IMR-90 (cell line): ENCODE measurements at places on chromosomes 16 and 17. TPM values are rescaled to one million over a fixed set of nuclear protein-coding genes. Genes with fewer than 3 reads are reported as not detected.
A peak's percentile ranks its signal among the peaks of the same experiment; 100 is the strongest.

DNA sequence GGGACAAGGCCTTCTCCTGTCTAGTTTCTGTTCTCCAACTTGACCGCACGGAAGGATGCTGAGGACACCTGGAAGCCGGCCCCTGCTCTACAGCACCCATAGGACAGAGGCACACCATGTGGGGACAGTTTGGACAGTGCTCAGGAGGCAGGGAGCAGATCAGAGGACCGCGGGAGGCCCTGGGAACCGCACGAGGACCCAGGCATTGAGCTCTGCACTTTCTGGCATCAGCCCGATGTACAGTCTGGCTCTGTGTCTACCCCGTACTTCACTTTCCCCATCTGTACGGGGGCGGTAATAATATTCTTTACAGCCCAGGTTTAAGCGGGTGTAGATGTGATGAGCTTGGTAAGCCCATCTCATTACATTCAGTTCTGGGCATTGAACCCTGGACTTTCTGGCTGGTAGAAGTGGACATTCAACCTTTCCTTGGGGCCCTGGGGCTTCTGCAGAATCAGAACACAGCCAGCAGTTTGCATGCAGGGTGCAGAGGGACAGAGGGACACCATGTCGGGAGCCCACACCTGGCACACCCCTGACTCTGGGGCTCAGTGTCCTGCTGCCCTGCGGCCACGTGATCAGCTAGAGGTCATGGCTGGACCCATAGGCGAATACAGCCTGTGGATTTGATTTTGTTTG is 258.7 kb downstream of the SEC14L1 start:
- H3K36me3 ChIP-seq, result peaks cover 43% of the 10 kb centered on the region
- no peak for DNase-seq
- H3K27ac ChIP-seq, result no peak overlapping the region
- H3K4me3 ChIP-seq, result no peak overlapping the region
- H3K4me1 ChIP-seq, result peaks cover 31% of the 10 kb centered on the region

DNA sequence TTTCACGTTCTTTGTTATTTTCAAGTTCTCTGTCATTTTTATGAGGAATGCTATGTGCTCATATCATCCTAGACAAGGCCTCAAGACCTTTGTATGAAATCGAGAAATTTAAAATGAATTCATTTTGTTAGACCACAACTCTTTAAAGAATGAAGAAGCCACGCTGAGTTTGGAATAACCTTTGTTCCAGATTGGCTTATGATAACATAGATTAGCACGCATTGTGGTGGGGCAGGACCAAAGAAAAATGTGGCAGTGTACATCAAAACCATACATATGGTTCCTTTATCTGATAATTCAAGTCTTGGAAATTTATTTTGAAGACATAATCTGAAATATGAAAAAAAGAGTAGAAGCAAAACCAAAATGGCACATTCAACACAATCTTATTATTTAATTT is 2.2 kb downstream of the HSD17B2 start:
- H3K27ac ChIP-seq, result peak overlapping the region; percentile 97; the same call in 1 of the 2 replicates
- no peak for DNase-seq
- H3K4me1 ChIP-seq, result peaks cover 13% of the 10 kb centered on the region
- H3K27me3 ChIP-seq, result no peaks in the 10 kb centered on the region
- no peaks in the 10 kb centered on the region for H3K36me3 ChIP-seq
- no peak overlapping the region for H3K4me3 ChIP-seq

DNA sequence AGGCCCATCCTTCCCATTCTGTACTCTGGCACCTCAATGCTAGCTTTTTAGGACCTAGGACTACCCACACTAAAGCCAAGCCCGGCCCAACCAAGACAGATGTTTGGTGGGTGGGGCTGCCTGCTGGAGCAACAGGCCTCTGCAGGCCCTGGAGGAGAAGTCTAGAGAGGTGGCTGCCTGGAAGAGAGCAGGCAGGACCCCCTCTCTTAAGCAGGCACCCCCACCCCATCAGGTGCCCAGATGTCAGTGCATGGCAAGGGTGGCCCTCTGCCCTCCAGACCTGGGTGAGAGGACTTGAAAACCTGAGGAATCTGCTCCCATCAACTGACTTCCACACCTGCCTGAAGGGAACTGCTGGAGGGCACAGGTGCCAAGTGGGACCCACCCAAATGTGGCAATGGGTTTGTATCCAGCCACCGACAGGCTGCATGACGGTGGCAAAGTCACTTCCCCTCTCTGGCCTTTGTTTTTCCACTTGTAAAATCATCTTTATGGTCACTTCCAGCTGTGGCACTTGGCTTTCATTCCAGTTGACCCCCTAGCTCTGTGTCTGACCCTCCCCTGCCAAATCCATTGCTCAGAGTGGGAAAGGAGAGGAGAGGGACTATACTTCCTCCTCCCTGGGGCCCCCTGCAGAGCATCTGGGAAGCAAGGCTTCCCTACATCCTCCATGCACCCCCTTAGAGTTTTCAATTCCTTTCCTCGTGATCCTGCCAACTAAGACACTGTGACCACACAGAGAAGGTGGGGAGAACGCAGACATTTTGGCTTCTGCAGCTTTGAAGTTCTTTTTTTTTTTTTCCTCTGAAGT is 1.7 kb upstream of the STAT5A start:
- peaks cover 14% of the 10 kb centered on the region for H3K4me1 ChIP-seq
- no peaks in the 10 kb centered on the region; the same call in 1 of the 2 replicates for H3K27me3 ChIP-seq
- H3K27ac ChIP-seq, result no peak overlapping the region
- no peak overlapping the region for H3K4me3 ChIP-seq

GRCh38 chr17:39264119-39264518 is 38.4 kb upstream of the STAC2 start:
- no peak for DNase-seq
- H3K36me3 ChIP-seq, result peaks cover 44% of the 10 kb centered on the region
- no peak overlapping the region for H3K4me3 ChIP-seq
- no peaks in the 10 kb centered on the region for H3K4me1 ChIP-seq

GRCh38 chr17:56898874-56899273 is 15.0 kb downstream of the TRIM25 start:
- DNase-seq, result no peak
- H3K4me3 ChIP-seq, result no peak overlapping the region
- peaks cover 5% of the 10 kb centered on the region; the same call in 1 of the 2 replicates for H3K4me1 ChIP-seq
- H3K27me3 ChIP-seq, result no peaks in the 10 kb centered on the region

DNA sequence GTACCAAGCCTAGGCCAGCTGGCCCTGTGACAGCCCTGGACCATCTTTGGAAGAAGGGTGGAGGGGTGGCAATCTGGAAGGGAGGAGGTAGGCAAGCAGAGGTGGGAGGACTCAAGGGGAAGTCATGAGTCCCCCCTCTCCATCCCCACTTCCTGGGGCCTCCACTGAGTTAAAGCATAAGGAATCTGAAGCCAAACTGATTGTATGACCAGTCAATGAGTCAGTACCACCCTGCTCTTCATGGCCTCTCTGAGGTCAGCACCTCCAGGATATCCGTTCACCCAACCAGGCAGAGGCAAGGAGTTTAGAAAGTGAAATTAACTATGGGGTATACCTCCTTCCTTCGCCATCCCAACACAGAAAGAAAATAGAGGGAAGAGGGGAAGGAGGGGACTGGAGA is 272.7 kb downstream of the SOX9 start:
- H3K27ac ChIP-seq, result peak overlapping the region; percentile 81
- H3K27me3 ChIP-seq, result no peaks in the 10 kb centered on the region
- peaks cover 44% of the 10 kb centered on the region for H3K4me1 ChIP-seq
- no peaks in the 10 kb centered on the region for H3K36me3 ChIP-seq
- H3K4me3 ChIP-seq, result no peak overlapping the region
- peak; percentile 95 for DNase-seq

- no peak overlapping the region for H3K4me3 ChIP-seq
- H3K27me3 ChIP-seq, result no peaks in the 10 kb centered on the region
- DNase-seq, result peak; percentile 76
These were observed 2.6 kb downstream of the ENO3 start for GRCh38 chr17:4953451-4953961.

DNA sequence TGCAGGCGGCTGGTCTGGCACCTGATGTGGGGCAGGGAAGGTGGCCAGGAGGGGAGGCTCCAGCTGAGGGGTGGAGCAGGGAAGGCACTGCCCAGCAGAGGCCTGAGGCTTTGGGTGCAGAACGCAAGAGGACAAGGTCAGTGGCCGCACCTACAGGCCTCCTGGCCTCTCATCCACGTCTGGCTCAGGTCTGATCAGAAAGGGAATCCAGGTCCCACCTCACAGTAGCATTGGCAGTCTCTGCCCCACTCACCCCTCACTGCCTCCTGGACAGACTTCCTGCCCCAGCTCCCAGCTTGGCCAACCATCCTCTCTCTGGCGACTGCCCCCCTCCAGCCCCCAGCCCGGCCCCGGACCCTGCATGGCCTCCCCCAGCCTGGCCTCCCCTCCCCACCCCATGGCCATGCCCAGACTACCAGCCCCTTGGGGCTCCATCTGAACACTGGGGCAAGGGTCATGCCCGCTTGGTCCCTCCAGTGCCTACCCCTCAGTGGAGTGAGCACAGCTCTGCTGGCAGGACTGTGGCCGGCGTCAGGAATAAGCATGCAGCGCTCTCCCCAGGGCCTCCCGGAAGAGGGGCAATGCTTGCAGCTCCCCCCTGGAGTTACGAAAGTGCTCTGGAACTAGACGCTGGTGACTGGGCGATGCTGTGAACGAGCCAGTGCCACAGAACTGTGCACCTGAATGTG is 4.6 kb downstream of the UTS2R start:
- no peaks in the 10 kb centered on the region for H3K36me3 ChIP-seq
- peaks cover under 1% of the 10 kb centered on the region; the same call in 1 of the 2 replicates for H3K4me1 ChIP-seq
- DNase-seq, result no peak
- H3K27me3 ChIP-seq, result peaks cover 65% of the 10 kb centered on the region
- no peak overlapping the region for H3K27ac ChIP-seq
- no peak overlapping the region for H3K4me3 ChIP-seq

- no peaks in the 10 kb centered on the region for H3K27me3 ChIP-seq
- DNase-seq, result peak; percentile 5
- H3K4me3 ChIP-seq, result no peak overlapping the region
- no peaks in the 10 kb centered on the region for H3K4me1 ChIP-seq
These were observed 32.2 kb downstream of the ARHGAP44 start for GRCh38 chr17:12821376-12821940.

DNA sequence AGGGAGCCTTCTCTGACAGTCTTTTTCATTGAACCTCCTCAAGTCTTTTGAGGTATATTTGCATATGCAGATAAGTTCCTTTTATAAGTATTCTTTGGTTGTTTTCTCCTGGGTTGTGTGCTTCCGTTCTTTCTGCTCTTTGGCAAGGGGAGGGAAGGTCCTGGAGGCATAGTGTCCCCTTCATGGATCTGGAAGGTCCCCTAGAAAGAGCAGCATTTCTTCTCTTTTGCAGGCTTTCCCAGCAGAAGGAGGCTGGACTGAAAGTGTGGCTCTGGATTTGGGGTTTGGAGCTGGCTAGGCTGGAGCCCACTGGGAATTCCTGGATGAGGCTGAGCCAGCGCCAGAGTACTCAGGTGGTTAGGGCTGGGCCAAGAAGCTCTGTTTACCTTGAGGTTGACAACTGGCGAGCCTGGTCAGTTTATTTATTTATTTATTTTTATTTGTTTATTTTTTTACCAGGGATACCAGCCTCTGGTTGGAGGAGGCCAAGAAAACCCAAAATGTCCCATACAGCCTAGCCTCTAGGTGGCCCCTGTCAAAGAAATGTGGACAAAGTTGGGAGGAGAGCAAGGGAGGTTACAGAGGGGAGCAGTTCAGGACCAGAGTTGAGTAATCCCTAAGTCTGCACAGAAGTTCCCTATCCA is 5.4 kb upstream of the TOP2A start:
- H3K36me3 ChIP-seq, result no peaks in the 10 kb centered on the region
- no peaks in the 10 kb centered on the region for H3K4me1 ChIP-seq
- peaks cover 4% of the 10 kb centered on the region; the same call in 1 of the 2 replicates for H3K27me3 ChIP-seq
- no peak for DNase-seq
- H3K27ac ChIP-seq, result no peak overlapping the region

DNA sequence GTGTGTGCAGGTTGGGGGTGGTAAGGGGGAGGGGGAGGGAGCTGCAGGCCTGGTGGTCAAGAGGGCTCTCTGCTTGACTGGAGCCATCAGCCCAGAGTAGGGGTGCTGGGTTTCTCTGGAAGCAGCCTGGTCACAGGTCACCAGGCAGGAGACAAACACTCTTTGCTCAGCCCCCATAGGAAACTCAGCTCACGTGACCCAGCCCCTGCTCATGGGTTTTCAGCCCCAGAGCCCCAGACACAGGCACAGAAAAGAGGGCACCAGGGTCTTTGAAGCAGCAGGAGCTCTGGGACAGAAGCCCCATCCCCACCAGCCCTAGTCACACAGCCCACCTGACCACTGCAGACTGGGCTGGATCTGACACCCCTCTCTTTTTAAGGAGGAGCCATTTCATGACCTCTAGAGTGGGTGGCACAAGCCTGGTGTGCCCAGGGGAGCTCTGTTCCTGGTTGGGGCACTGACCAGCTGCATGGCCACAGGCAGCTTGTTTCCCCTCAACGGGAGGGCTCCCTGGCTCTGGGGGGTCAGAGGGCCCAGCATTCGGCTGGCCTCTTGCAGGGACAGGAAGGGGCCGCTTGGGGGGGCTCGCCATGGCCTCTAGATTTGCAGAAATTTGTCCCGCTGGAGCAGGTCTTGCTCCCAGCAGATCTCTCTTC is 13.8 kb upstream of the CD79B start:
- no peaks in the 10 kb centered on the region for H3K4me1 ChIP-seq
- no peak for DNase-seq
- H3K27ac ChIP-seq, result no peak overlapping the region
- H3K4me3 ChIP-seq, result no peak overlapping the region

DNA sequence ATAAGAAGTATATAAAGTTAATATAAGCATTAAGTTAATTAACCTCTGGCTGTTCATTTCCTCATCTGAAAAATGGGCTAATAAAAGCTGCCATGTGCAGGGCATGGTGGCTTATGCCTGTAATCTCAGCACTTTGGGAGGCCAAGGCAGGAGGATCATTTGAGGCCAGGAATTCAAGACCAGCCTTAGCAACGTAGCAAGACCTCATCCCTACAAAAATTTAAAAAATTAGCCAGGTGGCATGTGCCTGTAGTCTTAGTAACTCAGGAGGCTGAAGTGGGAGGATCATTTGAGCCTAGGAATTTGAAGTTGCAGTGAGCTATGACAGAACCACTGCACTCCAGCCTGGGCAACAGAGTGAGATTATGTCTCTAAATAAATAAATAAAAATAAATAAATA is 40.6 kb upstream of the MMD start:
- no peak overlapping the region for H3K4me3 ChIP-seq
- peaks cover 6% of the 10 kb centered on the region for H3K4me1 ChIP-seq
- H3K27me3 ChIP-seq, result no peaks in the 10 kb centered on the region
- no peak overlapping the region for H3K27ac ChIP-seq
- no peaks in the 10 kb centered on the region for H3K36me3 ChIP-seq
- DNase-seq, result no peak

GRCh38 chr17:12680993-12681392 is 15.3 kb downstream of the MYOCD start:
- H3K4me3 ChIP-seq, result peak overlapping the region; percentile 3; the same call in 1 of the 2 replicates
- H3K27ac ChIP-seq, result no peak overlapping the region
- no peaks in the 10 kb centered on the region; the same call in 1 of the 2 replicates for H3K36me3 ChIP-seq
- DNase-seq, result no peak
- peaks cover 8% of the 10 kb centered on the region for H3K4me1 ChIP-seq
- H3K27me3 ChIP-seq, result no peaks in the 10 kb centered on the region

GRCh38 chr17:82884970-82885353 is 45.1 kb upstream of the ZNF750 start:
- H3K4me3 ChIP-seq, result no peak overlapping the region
- H3K27me3 ChIP-seq, result no peaks in the 10 kb centered on the region
- H3K27ac ChIP-seq, result no peak overlapping the region
- no peak for DNase-seq
- peaks cover 13% of the 10 kb centered on the region for H3K4me1 ChIP-seq

NOS2 gene
- polyA plus RNA-seq, result 0.03 TPM in 1 of 2 replicates, not detected in the other

ZNF629 gene
- polyA plus RNA-seq, result 6.6 and 7.3 TPM in 2 replicates

PDILT gene
- polyA plus RNA-seq, result not detected in 2 replicates

C16orf96 gene
- not detected in 2 replicates for polyA plus RNA-seq

SEBOX gene
- not detected in 2 replicates for polyA plus RNA-seq

CYGB gene
- 2.9 and 3.5 TPM in 2 replicates for polyA plus RNA-seq
